ENCODE measurements at places on chromosomes 2 and 18.

GRCh38 chr2:32938934-32939333 is 7.8 kb upstream of the LTBP1 start:
- DNase-seq, result no peak

DNA sequence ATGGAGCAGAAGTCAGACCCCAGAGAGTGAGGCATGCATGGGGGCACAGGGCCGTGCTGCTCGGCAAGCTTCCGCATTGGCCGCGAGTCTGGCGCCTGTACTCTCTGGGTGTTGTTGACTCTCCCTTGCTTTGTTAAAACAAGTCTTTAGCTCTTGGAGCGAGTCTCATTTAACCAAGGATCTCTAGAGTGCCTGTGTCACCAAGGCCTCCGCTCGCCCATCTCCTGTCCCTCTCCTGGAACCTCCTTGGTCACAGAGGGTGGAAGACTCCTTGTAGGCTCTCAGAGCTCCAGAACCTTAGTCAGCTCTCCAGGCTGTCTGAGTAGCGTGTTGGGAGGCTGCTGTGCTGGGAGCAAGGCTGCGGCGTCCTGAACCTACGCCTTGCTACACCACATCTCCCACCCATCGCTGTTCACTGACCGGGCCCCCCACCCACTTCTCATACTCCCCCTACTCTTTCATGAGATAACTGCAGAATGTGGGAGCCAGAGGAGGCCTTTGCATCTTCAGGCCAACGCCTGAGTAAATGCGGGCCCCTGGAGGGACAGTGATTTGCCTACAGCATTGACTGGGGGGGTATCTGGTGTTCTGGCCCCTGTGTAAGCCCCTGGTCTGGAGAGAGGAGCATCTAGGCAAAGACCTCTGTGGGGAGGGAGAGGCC is 66.1 kb downstream of the CIB4 start:
- no peak for DNase-seq

- DNase-seq, result no peak
Observed at GRCh38 chr2:233301248-233301647, 6.4 kb upstream of the SAG start.

DNA sequence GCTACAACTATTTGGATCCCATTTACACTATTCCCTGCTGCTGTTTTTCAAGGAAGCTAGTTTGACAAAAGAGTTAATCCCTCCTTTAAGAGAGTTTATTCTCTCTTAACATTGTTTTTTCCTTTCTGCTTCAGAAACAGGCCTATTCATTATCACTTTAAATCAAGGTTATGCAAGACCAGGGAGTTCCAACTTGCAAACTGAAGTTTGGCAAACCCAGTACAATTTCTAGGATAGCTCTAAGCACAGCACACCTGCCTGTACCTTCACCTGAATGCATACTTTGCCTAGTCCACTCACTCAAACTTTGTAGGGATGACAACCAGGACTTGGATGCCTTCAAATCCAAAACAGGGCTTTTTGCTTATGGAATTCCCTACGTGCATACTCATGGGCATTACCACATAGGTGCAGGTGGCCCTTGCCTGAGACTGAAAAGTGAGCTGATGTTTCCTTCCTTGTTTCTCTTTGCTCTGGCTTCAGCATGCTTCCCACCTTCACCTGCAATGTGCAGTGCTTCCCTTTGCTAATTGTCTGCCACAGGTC is 193.8 kb upstream of the MMADHC start:
- DNase-seq, result no peak

DNA sequence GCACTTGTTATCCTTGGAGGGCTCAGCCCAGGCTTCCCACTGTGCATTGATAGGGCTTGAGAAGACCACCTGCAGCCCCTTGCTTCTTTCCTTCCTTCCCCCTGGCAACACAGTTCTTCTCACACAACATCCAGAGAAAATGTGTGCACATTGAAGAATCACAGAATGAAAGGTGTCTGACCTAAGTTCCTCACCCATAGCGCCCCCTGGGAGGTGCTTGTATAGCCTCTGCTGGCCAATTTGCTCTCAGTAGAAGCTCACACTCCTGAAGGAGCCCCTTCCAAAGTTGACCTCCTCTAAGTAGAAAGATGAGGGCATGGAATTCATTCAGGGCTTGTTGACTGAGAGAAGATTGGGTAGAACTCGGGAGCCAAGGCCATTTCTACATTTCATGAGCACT is 758.4 kb upstream of the KLHL29 start:
- no peak for DNase-seq

GRCh38 chr2:10775831-10776230 is 36.8 kb downstream of the PDIA6 start:
- DNase-seq, result no peak

- DNase-seq, result no peak
Observed at GRCh38 chr2:8607606-8608005, 74.2 kb upstream of the ID2 start.
